Body of pancreas (tissue), 4 donors: ENCODE measurements at places on chromosomes 4 and X. TPM values are rescaled to one million over a fixed set of nuclear protein-coding genes. Genes with fewer than 3 reads are reported as not detected.

DNA sequence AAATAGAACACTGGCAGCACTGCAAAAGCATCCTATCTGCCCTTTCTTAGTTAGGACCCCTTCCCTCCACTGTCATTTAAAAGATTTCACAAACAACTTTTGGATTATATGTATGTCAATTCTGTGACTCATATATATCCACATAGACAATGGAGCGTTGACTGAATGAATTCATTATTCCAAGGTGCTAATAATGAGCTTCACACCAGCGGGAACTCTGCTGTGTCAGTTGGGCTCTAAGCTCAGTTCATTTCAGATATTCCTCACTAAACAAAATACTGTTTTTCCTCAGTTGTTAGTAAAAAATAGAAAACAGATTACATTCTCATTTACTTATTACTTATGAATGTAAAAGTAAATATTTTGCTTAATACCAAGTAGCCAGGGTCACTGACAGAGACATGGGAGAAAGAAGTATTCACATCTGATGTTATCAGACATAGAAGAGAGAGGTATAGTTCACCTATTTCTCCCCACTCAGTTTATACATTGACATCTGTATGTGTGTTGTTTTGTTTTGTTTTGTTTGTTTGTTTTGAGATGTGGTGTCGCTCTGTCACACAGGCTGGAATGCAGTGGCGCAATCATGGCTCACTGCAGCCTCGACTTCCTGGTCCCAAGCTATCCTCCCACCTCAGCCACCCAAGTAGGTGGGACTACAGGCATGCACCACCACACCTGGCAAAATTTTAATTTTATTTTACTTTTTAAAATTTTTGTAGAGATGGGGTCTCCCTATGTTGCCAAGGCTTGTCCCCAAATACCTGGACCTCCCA, 10.9 kb downstream of the NFKB1 start:
- no peak for DNase-seq

DNA sequence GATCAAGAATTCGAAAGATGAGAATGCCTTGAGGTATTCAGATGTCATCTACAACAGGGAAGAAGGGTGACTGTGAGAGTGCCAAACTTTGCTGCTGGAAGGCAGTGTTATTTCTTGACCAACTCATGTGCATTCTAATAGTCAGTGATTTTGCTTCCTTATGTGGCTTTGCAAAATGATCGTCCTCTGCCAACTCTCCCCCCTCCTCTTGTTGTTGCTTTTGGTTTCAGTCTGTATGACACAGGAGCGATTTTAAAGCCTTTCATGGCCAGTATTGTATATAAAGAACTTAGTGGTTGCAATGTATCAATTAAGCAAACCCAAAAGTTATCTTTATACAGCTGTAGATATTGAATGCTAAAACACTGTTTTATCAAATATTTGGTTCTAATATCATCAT, 379.1 kb downstream of the IL1RAPL1 start:
- no peak for DNase-seq

DNA sequence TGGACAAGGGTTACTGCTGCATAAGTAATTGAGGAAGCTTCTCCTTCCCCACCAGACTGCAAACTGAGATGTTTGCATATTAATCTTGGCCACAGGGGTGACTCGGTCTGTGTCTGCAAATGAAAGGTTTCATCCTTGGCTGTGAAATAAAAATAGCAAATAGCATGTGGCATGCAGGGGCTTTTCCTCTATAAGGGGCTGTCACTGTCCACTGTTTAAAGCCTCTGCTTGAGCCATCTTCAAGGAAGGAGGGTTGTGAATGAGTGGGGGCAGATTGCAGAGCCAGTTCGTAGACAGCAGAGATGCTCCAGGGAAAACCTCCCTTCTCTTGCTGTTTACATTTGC, 33.3 kb downstream of the TMSB4X start:
- no peak for DNase-seq

Gene SRPX2
- 8.6 TPM for total RNA-seq

Gene SSX2
- total RNA-seq, result not detected
